ENCODE measurements at places on chromosomes 2 and 18. TPM values are rescaled to one million over a fixed set of nuclear protein-coding genes. Genes with fewer than 3 reads are reported as not detected.

The KCNIP3 gene
- 3.0 TPM for total RNA-seq

The GNLY gene
- 18.5 TPM for total RNA-seq

The FAM228A gene
- total RNA-seq, result 0.64 TPM

DNA sequence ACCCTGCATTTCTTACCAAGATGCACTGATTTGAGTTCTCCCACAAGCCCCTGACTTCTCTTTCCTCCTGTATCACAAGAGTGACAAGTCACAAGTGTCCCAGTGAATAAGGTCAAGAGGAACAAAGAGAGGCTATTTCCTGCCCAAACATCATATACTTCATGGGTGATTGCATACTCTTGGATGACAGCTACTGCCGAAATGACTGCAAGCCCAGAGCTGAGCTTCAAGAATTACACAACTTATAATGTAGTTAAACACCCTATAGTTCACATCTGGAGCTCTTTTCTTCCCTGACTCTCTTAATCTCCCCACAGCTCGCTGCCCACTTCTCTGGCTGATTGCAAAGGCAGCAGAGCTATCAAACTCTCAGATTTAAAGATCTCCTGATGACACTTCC, 289.7 kb upstream of the PARD3B start:
- H3K4me1 ChIP-seq, result peaks cover 24% of the 10 kb centered on the region
- H3K4me3 ChIP-seq, result no peak overlapping the region
- no peaks in the 10 kb centered on the region for H3K36me3 ChIP-seq
- no peaks in the 10 kb centered on the region for H3K27me3 ChIP-seq
- no peak for DNase-seq
- H3K27ac ChIP-seq, result no peak overlapping the region

DNA sequence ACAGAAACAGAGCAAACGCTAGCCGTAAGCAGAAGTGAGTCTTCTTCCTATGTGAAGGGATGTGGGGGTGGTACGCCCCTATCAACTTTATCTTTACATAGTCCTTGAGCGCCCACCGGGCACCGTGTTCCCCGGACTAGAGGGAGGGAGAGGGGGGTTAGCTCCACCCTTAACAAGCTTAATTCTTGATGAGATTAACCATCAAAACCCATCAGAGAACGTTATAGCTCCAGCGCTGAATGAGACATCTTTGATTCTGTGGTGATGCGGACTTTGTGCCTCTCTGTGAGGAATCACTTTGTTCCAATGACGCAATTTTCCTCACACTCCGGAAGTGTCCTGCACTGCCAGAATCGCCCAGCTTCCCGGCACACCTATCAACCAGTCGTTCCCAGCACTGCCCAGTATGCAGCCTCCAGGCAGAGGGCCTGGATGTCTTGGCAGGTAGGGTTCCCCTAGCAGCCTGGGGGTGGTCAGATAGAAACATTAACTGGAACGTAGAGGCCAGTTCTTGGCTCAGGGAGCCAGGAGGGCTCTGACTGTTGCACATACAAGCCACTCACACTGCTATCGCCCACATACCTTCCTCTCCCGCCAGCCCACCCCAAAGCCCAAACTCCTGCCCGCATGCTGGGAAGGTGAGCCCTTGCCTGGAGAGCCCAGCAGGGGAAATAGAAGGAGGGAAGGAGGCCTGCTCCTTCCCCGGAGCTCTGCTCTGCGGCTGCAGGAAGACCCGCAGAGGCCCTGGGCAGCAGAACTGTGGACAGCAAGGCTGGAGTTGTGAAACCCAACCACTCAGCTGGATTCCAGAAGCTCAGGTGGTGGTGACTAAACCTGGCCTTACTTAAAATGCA, 1.9 kb upstream of the ODC1 start:
- H3K4me3 ChIP-seq, result peak overlapping the region; percentile 69
- peaks cover 38% of the 10 kb centered on the region for H3K4me1 ChIP-seq
- DNase-seq, result peak; percentile 77
- no peaks in the 10 kb centered on the region for H3K27me3 ChIP-seq
- peak overlapping the region; percentile 68 for H3K27ac ChIP-seq
- peaks cover under 1% of the 10 kb centered on the region for H3K36me3 ChIP-seq

DNA sequence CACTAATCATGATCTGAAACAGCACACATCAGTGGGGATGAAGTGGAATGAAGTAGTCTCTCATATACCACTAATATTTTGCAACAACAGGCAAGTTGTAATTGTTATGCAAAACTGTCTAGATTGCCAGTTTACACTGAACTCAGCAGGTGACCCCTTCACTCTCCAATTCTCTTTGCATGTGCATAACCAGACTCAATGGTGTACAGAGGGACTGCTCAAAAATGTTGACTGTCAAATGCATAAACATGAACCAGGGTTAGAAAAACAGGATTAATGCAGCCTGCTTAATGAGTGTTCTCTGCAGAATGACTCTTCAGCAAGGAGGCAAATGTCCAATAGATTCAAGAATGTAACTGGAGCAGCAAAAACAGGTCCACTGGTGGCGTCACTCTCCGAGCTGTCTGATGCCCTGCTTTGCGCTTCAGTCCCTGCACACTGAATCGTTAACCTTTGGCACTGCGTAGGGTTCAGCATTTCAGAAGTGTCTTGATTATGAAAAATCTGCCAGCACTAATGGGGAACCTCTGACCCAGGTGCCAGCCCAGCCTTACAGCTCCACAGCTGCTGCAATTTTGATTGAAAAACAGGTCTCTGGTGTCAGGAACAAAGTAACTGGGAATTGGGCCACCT, 209.3 kb downstream of the TDRD15 start:
- no peak overlapping the region for H3K4me3 ChIP-seq
- no peaks in the 10 kb centered on the region for H3K27me3 ChIP-seq
- no peaks in the 10 kb centered on the region for H3K4me1 ChIP-seq
- H3K36me3 ChIP-seq, result no peaks in the 10 kb centered on the region

DNA sequence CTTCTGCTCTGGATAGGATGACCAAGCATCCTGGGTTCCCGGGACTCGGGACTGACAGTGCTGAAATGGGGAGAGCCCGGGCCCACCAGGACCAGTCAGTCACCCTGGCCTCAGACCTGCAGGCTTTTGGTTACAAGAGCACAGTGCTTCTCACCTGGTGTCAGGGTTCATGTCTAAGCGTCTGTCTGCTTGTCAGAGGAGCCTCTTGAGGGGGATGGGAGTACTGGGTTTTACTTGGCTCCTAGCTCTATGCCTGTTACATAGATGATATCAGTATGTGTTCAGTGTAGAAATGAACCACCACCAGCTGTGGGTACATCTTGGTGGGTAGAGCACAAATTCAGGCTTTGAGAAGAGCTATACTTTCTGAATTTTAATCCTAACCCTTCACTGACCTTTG, 29.9 kb downstream of the PCARE start:
- DNase-seq, result no peak
- H3K27ac ChIP-seq, result no peak overlapping the region
- H3K27me3 ChIP-seq, result no peaks in the 10 kb centered on the region
- no peaks in the 10 kb centered on the region for H3K4me1 ChIP-seq
- H3K36me3 ChIP-seq, result no peaks in the 10 kb centered on the region

- peaks cover 3% of the 10 kb centered on the region for H3K36me3 ChIP-seq
- no peak overlapping the region for H3K27ac ChIP-seq
- H3K4me3 ChIP-seq, result no peak overlapping the region
- no peak for DNase-seq
- H3K27me3 ChIP-seq, result no peaks in the 10 kb centered on the region
Observed at GRCh38 chr2:240138254-240138984, 2.0 kb downstream of the OTOS start.

GRCh38 chr2:143489145-143489544, 359.9 kb downstream of the ARHGAP15 start:
- no peak overlapping the region for H3K4me3 ChIP-seq
- H3K36me3 ChIP-seq, result no peaks in the 10 kb centered on the region
- no peaks in the 10 kb centered on the region for H3K4me1 ChIP-seq
- H3K27me3 ChIP-seq, result no peaks in the 10 kb centered on the region

DNA sequence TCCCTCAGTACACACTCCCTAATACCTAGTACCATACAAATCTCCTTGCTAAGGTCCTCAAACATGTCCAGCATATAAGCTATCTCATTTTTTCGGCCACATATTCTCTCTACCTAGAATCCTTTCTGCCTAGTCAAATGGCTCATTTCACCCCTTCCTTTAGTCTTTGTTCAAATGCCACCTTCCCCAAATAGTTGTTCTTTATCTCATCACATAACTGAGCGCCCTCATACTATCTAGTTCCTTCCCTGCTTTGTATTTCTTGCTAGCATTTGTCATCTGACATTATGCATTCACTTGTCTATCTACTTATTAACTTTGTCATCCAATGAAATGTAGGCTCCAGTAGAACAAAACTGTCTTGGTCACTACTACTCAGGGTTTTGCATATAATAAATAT, 35.5 kb downstream of the RPRD1A start:
- H3K4me1 ChIP-seq, result peaks cover 5% of the 10 kb centered on the region
- H3K36me3 ChIP-seq, result peaks cover 9% of the 10 kb centered on the region
- DNase-seq, result no peak
- no peaks in the 10 kb centered on the region for H3K27me3 ChIP-seq
- no peak overlapping the region for H3K4me3 ChIP-seq

GRCh38 chr2:240131296-240131695, 4.8 kb downstream of the COPS9 start:
- H3K4me3 ChIP-seq, result no peak overlapping the region
- no peaks in the 10 kb centered on the region for H3K27me3 ChIP-seq
- peaks cover 10% of the 10 kb centered on the region for H3K4me1 ChIP-seq
- peaks cover 57% of the 10 kb centered on the region for H3K36me3 ChIP-seq
- no peak overlapping the region for H3K27ac ChIP-seq

Measured in upper lobe of right lung (tissue), 1 donor.